Stimulated activated CD8-positive, alpha-beta memory T cell treated with anti-CD3 and anti-CD28 coated beads, Interleukin-15, amount 100 ng/mL, for 48 hours (primary cell): ENCODE measurements at places on chromosomes 12 and 14.

- DNase-seq: no peak
Observed at GRCh38 chr14:28057359-28058296, 709.0 kb upstream of the FOXG1 start.

- no peak for DNase-seq
Observed at GRCh38 chr14:85087201-85087600, 442.7 kb upstream of the FLRT2 start.

DNA sequence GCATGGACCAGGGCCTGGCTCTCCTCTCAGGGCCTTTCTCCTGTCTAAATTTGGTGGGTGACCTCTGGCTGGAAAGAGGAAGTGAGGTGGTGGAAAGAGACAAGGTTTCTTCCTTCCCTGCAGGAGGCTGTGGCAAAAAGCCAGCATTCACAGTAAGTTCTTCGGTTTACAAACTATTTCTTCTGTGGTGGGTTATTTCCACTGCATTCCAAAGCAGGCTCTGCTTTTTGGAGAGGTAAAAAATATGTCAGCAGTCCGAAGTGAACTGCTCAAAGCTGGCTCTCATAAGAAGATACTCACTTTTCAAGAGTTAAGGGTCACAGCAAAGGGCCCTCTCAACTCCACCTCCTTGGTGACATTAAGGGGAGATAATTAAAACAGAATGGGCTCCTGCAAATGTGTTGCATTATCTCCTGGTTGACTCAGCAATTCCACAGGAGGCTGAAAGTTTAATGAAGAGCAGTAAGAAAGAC is 48.9 kb upstream of the POC1B start:
- no peak for DNase-seq

DNA sequence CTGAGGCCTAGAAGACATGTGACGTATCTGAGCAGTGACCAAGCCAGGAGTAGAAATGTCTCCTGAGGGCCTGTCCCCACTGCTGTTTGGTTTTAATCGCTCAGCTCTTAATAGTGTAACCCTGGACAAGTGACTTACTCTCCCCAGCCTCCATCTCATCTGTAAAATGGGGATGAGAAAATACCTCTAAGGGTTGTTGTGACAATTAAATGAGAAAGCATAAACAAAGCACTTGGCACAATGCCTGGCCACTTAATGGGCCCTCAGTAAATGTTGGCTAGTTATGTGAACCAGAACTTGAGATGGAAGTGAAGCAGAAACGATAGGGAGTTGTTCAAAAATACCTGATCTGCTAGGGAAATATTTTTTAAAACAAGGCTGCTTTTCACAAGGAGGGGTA is 58.2 kb downstream of the HMGA2 start:
- DNase-seq: no peak

DNA sequence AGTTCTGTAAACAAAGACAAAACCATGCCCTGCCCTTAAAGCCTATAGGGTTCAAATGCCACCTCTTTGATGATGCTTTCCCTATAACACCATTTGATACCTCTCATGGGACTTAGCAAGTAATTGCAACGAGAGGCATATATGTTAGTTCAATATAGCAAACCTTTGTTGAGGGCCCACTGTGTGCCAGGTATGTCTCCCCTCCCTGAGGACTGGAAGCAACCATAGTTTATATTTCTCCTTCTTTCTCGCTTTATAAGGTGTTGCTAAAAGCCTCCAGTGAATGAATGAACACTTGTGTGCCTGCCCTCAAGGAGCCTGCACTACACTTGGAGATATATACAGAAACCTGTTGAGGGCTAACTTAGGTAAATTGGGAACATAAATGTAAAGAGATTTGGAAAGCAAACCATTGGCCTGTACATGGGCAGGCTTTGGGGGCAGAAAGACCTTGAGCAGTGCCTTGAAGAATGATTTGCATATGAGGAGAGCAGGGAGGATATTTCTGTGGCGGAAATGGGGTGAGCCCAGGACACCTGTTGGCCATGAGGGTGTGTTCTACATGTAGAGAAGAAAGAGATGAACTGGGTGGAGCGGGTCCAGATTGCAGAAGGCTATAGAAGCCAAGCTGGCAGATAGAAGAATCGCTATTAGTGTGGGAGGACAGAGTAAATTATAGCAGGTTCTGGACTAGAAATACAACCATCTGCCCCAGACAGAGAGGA is 1.8 kb upstream of the CKAP4 start:
- DNase-seq: no peak

DNA sequence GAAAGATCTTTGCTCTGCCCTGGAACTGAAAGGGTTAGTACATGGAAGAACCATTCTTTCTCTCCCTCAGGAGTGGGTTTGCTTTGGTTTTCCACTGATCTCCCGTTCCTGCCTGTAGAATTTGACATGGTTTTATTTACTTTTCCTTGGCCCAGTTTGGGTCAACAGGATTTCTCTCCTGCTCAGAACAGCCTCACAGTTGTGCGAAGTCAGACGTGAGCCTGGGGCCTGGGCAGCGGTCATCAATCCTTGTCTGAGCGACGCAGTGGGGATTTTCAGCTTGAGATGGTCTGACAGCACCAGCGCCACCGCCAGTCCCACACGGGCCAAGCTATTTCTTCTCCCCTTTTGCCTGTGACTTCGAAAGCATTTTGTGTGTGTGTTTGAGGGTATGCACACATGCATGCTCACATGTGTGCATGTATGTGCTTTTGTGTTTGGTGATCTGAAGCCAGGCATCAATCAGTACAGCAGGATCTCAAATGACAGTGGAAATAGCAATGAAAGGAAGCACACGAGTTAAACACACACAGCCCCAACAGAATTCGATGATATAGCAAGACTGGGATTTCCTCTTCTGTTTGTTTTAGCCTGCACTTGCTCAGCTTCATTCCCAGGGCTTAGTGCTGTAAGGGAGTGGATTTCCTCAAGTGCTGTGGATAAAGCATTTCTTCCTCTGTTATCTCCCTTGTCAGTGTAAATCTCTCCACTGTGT is 58.3 kb downstream of the SMOC1 start:
- no peak for DNase-seq

- DNase-seq: peak; percentile 24
Observed at GRCh38 chr12:47079981-47080724, 394 bp upstream of the AMIGO2 start.

DNA sequence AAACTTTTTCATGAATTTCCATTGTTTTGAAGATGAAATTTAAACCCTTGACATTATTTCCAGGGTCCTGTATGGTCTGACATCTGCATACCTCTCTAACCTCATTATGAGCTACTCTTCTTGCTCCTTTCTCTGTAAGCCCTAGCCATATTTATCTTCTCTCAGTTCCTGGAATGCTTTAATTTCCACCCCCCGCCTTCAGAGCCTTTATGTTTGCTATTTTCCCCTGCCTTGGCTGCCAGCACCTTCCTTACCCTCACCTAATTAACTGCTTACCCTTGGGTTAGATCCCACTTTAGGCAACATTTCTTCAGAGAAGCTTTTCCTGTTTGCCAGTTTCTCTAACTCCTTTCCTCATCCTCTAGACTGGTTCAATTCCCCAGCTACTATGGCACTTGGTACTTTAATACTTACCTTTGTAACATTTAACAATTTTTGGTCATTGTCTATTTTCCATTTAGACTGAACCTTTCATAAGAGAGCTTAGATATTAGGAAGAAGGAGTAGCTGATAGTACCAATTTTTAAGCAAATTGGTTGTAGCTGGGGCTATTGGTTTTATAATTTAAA is 6.0 kb downstream of the STYX start:
- no peak for DNase-seq

DNA sequence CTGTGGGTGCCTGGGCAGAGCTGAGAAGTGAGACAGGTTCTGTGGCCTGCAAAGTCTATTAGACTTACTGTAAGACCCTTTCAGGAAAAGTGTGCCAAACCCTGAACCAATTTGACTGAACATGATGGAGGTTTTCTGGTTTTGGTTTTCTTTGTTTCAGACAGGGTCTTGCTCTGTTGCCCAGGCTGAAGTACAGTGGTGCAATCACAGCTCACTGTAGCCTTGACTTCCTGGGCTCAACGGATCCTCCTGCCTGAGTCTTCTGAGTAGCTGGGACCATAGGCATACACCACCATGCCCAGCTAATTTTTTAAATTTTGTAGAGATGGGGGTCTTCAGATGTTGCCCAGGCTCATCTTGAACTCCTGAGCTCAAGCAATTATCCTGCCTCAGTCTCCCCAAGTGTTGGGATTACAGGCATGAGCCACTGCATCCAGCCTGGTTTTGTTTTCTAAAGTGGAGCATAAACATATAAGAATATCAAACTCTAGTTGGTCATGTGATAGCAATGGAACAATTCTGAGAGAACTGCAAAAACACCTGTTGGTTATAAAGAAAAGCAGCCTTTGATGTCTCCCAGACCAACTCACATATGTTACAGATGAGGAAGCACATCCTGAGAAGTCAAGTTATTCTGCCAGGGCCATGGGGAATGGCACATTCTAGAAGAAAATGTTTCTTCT is 166.9 kb downstream of the FOXN3 start:
- no peak for DNase-seq

DNA sequence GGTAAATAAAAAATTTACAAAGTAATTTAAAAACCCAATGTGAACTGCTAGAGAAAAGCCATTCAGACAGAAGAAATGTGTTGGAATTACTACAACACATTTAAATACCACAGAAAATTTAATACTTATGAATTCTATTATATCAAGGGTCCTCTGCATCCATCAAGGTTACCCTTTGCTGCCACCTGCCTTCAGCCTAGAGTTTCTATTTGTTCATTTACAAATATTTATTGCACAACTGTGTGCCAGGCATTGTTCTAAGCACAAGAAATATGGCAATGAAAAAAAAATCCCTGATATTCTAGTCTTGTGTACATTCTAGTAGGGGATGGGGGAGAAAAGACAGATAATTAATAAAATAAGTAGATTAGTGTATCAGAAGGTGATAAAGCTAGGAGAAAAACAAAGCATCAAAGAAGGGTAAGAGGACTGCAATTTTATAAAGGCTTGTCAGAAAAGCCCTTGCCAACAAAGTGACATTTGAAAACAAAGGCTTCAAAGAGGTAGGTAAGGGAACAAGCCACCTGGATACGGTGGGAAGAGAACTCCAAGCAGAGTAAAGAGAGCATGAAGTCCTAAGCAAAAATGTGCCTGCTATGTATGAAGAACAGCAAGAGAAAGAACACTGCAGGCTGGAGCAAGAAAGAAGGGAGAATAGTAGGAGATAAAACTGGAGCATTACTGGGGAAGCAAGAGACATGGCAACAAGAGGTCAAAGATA is 59.1 kb upstream of the SLC6A13 start:
- no peak for DNase-seq

GRCh38 chr12:117343849-117344248 is 17.6 kb downstream of the NOS1 start:
- no peak for DNase-seq

DNA sequence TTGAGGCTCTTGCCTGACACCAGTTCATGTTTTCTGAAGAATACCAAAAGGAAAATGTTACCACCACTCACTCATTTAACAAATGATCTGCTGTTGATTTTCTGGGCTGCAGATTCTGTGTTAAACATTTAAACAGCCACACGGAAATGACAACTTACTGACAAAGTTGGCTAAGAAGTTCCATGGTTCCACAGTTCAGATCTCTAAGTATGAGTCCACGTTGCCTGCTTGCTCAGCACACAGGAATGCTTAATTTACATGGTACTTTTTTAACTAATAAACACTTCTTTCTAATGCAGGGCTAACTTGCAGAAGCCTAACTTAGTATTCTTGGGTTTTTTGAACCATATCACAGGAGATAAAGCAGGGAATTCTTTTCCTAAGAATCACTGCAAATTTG is 34.7 kb downstream of the PTGER2 start:
- DNase-seq: no peak

DNA sequence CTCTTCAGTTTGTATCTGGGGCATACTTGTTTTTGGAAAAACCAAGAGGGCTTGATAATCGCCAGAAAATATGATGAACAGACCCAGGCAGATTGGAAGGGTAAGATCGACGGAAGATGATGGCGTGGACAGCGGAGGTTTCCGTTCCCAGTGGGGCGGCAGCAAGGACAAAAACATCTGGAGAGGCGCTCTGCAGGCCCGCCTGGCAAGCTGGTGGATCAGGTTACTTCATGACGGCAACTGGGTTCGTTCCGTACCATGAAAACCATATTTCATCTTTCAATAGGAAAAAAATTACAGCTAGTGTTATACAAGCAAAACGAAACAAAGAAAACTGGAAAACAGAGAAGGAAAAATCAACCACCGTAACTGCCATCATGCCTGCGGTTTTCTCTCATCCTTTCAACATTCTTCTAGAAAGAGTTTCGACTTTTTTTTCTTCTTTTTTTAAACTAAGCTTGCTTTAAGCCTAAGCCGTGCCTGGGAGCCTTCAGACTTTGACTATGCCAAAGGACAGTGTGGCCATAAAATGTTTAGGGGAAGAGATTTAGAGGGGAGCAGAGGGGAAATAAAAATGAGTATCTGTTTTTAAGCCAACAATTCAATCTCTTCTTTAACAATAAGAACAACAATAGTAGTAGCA is 210.5 kb downstream of the FOXN3 start:
- no peak for DNase-seq

DNA sequence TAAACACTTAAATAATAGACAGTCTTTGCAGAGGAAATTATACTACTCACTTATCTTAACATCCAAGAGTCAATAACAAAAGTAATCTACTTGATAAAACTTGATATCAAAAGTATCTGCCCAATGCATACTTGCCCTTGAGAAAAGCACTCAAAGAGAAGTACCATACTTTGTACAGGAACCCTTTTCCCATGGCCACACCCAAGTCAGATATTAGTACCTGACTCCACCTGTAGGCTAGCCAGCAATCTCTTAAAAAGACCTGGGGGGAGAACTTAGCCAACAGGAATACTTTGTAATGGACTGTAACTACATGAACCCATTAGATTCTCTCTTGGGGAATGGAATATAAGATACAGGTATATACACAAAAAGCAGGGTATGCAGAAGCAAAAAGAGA is 99.6 kb upstream of the HECTD1 start:
- no peak for DNase-seq

DNA sequence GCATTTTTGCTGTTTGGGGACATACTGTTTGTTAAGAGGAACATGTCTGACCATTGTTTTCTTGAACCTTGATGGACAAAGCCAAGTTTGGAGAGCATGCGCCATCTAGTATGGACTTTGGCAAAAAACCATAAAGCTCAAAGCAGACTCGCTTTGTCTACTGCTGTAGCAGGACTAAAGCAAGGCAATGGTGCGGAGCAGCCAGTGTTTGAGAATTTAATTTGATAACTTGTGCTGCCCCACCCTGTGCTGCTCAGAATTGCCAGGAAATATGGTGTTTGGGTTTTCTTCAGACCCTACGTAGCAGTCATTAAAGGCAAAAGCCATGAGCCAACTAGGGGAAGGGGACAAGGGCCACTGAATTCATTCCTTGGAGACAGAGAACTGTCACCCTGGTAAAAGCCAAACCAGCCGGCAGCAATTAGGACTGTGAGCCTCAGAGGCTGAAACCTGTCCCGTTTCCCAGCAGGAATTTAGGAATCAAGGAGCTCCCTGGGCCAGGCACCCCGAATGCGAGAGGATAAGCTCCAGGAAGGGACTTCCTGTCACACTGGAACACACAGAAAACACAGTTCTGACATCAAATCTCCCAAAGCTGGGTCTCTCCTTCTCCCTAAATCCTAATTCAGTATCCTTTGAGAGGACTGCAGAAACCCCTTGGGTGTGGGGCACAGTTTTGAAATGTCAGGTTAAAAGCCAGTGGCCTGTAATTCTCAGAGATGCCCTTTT is 1.1 kb downstream of the AVIL start:
- DNase-seq: no peak
